ENCODE measurements at places on chromosomes 13 and 19. TPM values are rescaled to one million over a fixed set of nuclear protein-coding genes. Genes with fewer than 3 reads are reported as not detected.

The SULT2B1 gene
- not detected for polyA plus RNA-seq

The SMIM17 gene
- not detected for polyA plus RNA-seq

The MUC16 gene
- polyA plus RNA-seq: not detected

The LILRA5 gene
- not detected for polyA plus RNA-seq

The SUPT20H gene
- 66.2 TPM for polyA plus RNA-seq

The DAND5 gene
- polyA plus RNA-seq: not detected

GRCh38 chr13:87459419-87459818, 211.8 kb upstream of the SLITRK5 start:
- H3K27me3 ChIP-seq: no peaks in the 10 kb centered on the region
- no peaks in the 10 kb centered on the region for H3K36me3 ChIP-seq
- H3K4me3 ChIP-seq: no peak overlapping the region
- no peaks in the 10 kb centered on the region for H3K4me1 ChIP-seq

DNA sequence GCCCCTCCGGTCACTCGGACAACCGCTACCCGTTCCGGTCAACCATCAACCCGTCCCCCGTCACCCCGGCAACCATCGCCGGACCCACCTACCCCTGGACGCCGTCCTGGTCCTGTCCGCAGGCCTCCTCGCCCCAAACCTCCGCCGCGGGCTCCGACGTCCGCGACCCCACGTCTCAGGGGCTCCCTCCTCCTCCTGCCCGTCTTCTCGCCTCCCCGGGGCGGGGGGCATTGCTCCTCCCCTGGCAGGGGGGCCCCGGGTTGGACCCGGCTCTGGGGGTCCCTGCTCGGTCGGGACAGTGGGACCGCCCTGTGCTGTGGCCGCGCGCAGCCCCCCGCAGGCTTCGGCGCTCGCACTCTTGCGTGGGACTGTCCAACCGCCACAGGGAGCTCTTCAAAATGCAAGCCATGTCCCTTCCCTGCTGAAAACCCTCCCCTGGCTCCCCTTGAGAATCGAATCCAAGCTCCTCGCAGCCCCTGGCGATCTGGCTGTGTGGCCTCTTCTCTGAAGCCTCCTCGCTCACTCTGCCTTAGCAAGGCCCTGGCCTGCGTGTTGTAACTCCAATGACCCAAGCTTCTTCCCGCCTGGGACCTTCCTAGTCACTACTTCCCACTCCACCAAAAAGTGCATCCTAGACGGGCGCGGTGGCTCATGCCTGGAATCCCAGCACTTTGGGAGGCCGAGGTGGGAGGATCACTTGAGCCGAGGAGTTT, 8.4 kb downstream of the EPHX3 start:
- DNase-seq: no peak
- no peaks in the 10 kb centered on the region for H3K27me3 ChIP-seq
- H3K4me1 ChIP-seq: peaks cover 19% of the 10 kb centered on the region
- peak overlapping the region; percentile 49 for H3K4me3 ChIP-seq
- H3K36me3 ChIP-seq: no peaks in the 10 kb centered on the region

- DNase-seq: no peak
- H3K4me1 ChIP-seq: no peaks in the 10 kb centered on the region
- no peak overlapping the region for H3K4me3 ChIP-seq
- H3K27me3 ChIP-seq: no peaks in the 10 kb centered on the region
- H3K27ac ChIP-seq: no peak overlapping the region
Measured at GRCh38 chr13:86298725-86299124, 499.5 kb upstream of the SLITRK6 start.

- DNase-seq: no peak
- no peaks in the 10 kb centered on the region for H3K4me1 ChIP-seq
- no peaks in the 10 kb centered on the region for H3K36me3 ChIP-seq
- H3K4me3 ChIP-seq: no peak overlapping the region
- no peak overlapping the region for H3K27ac ChIP-seq
Measured at GRCh38 chr13:103960001-103960400, 893.8 kb upstream of the SLC10A2 start.

DNA sequence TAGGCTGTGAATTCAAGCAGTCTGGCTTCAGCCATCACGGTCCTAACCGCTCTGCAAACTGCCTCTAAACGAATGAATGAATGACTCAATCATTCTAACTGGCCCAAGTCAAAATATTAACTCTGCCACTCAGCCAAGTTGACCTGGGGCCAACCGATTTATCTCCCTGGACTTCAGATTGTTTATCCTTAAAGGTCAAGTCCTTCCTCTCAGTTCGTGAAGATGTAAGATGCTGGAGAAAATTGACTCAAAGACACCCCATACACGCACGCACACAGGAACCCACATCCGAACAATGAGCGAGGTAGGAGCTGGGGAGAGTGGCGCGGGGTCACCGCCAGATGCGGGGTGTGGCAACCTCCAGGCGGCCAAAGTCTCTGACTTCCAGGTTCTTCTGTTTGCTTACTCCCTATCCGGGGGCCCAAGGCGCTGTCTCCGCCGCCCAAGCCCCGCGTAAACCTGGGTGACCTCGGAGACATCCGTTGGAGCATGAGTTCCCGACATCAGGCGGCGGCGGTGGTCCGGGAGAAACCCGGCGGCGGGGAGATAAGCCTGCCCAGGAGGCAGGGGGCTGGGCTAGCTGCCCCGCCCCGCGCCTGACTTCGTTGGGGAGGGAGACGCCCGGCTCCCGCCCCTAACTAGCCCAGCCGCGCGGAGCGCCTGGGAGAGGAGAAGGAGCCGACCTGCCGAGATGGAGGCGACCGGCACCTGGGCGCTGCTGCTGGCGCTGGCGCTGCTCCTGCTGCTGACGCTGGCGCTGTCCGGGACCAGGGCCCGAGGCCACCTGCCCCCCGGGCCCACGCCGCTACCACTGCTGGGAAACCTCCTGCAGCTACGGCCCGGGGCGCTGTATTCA, at the start of gene CYP2S1:
TSS of gene CYP2S1 (plus strand) at position 646 of the 856 bp plus-strand sequence. CDS start at position 692, 46 bp downstream.
- H3K4me1 ChIP-seq: peaks cover 16% of the 10 kb centered on the region
- H3K27me3 ChIP-seq: peaks cover 20% of the 10 kb centered on the region
- no peaks in the 10 kb centered on the region for H3K36me3 ChIP-seq
- H3K27ac ChIP-seq: no peak within 1 kb of the TSS
- H3K4me3 ChIP-seq: no peak within 1 kb of the TSS

DNA sequence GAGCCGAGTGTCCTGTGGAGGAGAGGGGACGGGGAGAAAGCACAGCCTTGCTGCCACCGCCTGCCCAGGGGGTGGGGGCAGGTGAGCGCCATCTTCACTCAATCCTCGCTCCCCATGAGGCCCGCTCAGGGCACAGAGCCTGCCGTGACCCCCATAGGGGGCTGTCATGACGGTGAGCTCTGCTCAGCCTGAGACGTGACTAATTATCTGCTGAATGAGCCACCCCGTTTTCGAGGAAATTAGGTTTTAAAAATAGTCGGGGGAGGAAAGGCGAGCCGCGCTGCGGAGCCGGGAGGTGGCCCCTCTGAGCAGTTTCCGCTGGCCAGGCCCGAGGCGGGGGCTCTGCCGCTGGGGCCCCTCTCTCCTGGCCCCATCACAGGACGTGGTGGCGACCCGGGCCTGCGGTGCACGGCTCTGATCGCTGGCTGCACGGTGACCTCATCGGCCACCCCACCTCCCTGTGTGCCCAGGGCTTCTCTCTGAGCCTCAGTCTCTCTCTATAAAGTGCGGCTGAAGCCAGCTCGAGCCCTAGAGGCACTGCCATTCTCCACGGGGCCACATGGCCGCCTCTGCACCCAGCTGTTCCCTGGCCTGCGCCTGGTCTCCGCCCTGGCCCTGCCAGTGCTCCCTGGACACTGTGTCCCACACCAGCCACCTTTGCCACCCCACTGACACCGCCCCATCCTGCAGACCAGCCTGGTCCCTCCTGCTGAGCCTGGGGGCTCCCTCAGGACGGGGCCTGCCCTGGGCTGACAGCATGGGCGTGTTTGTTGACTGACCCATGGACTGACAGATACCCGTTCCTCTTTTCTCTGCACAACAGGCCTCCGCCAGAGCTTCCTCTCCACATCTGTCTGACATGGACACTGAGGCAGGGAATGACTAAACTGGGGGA, 28.3 kb downstream of the PIP5K1C start:
- DNase-seq: no peak
- H3K27ac ChIP-seq: no peak overlapping the region
- H3K4me1 ChIP-seq: peaks cover 13% of the 10 kb centered on the region
- H3K36me3 ChIP-seq: no peaks in the 10 kb centered on the region

GRCh38 chr19:11420429-11421370, 1.6 kb upstream of the RGL3 start:
- no peaks in the 10 kb centered on the region for H3K36me3 ChIP-seq
- H3K4me1 ChIP-seq: peaks cover 49% of the 10 kb centered on the region
- H3K4me3 ChIP-seq: no peak overlapping the region
- no peak overlapping the region for H3K27ac ChIP-seq
- DNase-seq: no peak

DNA sequence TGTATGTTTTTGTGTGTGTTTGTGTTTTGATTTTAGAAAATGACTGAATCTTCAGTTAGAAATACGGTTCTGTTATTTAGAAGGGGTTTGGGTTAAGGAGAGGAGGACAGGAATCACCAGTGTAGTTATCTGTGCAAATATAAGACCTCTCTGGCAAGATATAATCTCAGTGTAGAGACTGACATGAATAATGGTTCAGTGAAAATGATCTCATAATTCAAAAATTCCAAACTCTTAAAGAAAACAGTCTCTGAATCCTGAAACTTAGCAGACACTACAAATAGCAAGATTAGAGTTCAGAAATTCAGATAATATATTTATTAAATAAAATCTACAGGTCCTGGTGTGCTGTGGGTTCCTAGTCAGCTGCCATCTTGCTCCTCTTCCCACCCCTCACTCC, 73.5 kb downstream of the PDS5B start:
- H3K27ac ChIP-seq: no peak overlapping the region
- DNase-seq: no peak
- no peaks in the 10 kb centered on the region for H3K27me3 ChIP-seq
- peaks cover 5% of the 10 kb centered on the region for H3K36me3 ChIP-seq
- H3K4me1 ChIP-seq: no peaks in the 10 kb centered on the region

DNA sequence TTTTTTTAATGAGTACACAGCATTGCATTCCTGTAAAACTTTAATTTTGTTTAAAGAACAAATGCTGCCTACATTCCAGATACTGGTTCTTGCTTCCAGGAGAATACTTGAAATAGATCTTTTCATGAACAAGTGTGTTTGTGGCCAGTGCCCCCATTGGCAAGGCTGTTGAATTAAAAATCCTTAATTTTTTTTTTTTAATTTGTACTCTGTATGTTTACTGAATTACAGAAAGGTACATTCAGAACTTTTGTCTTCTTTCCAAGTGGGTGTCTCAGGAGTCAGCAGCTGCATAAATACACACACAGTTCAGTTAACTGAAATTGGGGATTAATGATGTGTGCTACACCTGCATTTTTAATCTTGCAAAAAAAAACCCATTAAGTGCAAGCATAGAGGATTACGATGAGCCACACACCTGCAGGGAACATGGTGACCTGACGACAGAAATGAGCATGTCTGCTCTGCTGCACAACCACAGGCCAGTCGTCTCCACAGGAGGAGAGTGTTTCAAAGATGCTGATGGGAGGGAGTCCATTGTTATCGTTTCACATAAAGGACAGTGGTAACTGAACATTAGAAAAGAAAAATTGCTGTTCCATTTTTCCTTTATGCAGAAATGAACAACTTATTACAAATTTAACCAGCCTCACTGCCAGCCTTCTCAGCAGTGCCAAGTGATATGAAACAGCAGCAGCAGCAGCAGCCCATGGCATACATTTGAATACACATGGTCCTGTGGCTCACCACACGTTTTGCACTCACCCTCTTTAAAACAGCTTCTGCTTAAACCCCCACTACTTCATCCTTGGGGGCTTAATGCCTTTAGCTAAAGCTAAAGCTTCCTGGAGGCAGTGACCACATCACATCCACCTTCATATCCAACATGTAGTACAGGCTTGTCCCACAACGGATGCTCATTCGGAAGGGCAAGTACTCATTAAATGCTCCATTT, 72.3 kb upstream of the RFC3 start:
- H3K27ac ChIP-seq: no peak overlapping the region
- no peak for DNase-seq
- H3K36me3 ChIP-seq: no peaks in the 10 kb centered on the region
- H3K27me3 ChIP-seq: no peaks in the 10 kb centered on the region
- peaks cover 20% of the 10 kb centered on the region for H3K4me1 ChIP-seq

DNA sequence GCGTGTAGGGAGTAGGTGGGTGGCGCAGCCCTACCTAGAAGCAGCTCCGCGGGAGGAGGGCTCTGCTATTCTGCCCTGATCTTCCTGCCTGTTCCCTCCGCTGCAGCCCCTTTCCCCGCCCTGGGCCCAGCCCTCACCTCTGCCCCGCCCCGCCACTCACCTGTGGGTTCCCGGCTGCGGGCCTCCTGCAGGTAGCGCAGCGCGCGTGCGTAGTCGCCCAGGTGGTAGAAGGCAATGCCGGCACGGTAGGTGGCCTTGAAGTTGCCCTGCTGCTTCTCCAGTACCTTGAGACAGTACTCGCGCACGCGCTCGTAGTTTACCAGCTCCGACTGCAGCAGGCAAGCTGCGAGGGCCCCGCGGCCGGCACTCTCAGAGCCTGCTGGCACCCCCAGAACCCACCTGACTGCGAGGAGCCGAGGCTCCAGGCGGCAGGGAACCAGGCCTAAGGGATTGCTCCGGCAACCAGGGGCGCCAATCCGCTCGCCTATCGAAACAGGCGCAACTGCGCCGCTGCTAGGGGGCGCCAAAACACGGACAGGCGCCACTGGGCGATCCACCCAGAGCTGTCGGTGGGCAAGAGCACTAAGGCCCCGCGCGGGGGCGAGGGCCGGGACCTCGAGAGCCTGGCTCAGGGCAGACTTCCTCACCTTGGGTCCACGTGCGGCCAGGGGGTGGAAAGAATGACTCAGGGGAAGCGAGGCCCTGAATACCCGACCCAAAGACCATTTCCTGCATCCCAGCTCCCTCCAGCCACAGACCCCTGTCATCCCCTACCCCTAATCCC, 965 bp downstream of the TTC9B start:
- H3K36me3 ChIP-seq: no peaks in the 10 kb centered on the region
- H3K4me3 ChIP-seq: no peak overlapping the region
- DNase-seq: no peak
- H3K27me3 ChIP-seq: peaks cover 25% of the 10 kb centered on the region

GRCh38 chr13:58619396-58620113, 988.0 kb downstream of the PCDH17 start:
- H3K4me3 ChIP-seq: no peak overlapping the region
- no peaks in the 10 kb centered on the region for H3K36me3 ChIP-seq
- no peak overlapping the region for H3K27ac ChIP-seq
- H3K27me3 ChIP-seq: no peaks in the 10 kb centered on the region

GRCh38 chr13:81394640-81395039, 1053.7 kb upstream of the SPRY2 start:
- H3K4me1 ChIP-seq: no peaks in the 10 kb centered on the region
- H3K4me3 ChIP-seq: no peak overlapping the region
- no peak overlapping the region for H3K27ac ChIP-seq
- no peaks in the 10 kb centered on the region for H3K27me3 ChIP-seq
- no peak for DNase-seq

GRCh38 chr13:33610438-33611120, 207.4 kb upstream of the RFC3 start:
- H3K27me3 ChIP-seq: no peaks in the 10 kb centered on the region
- DNase-seq: peak; percentile 65
- no peaks in the 10 kb centered on the region for H3K36me3 ChIP-seq
- H3K27ac ChIP-seq: peak overlapping the region; percentile 36
- peaks cover 33% of the 10 kb centered on the region for H3K4me1 ChIP-seq

GRCh38 chr13:83878691-83879430, 3.4 kb downstream of the SLITRK1 start:
- no peak overlapping the region for H3K27ac ChIP-seq
- H3K36me3 ChIP-seq: no peaks in the 10 kb centered on the region
- peaks cover 5% of the 10 kb centered on the region for H3K27me3 ChIP-seq
- DNase-seq: no peak
- H3K4me1 ChIP-seq: no peaks in the 10 kb centered on the region

Measured in CD4-positive, alpha-beta memory T cell (primary cell).